ENCODE measurements at places on chromosomes 2 and 18. TPM values are rescaled to one million over a fixed set of nuclear protein-coding genes. Genes with fewer than 3 reads are reported as not detected.

DNA sequence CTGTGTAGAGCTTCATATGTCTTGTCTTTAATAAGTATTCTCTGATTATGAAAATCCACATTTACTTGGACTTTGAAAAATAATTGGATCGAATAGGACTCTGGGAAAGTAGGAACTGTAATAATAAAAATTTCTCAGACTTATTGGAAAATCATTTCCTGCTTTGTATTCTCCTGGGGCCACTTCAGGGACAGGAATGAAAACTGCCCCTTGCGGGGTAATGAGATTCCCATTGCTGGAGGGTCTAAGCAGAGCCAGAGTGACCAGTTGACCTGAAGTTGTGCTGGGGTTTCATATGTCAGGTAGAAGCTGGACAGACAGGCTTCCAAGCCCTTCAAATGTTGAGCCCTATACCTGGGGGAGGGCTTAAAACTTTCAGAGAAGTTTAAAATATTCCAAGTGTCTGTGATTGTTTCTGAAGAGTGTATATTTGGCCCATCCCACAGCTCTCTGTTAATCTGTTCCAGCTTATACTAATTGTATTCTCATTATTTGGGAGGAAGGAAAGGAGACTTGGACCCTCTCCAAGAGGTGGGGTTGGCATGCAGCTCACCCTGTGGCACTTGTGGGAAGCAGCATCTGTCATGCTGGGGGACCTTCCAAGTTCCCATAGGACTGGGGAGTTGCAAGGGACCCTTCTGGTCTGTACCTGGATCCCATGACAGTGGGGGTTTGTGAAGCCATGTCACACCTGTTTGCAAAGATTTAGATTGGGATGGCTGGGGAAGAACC, 268.7 kb upstream of the ATP5MC3 start:
- DNase-seq: no peak
- no peaks in the 10 kb centered on the region for H3K27me3 ChIP-seq
- H3K4me1 ChIP-seq: no peaks in the 10 kb centered on the region
- no peak overlapping the region for H3K4me3 ChIP-seq
- H3K36me3 ChIP-seq: no peaks in the 10 kb centered on the region
- H3K27ac ChIP-seq: no peak overlapping the region

DNA sequence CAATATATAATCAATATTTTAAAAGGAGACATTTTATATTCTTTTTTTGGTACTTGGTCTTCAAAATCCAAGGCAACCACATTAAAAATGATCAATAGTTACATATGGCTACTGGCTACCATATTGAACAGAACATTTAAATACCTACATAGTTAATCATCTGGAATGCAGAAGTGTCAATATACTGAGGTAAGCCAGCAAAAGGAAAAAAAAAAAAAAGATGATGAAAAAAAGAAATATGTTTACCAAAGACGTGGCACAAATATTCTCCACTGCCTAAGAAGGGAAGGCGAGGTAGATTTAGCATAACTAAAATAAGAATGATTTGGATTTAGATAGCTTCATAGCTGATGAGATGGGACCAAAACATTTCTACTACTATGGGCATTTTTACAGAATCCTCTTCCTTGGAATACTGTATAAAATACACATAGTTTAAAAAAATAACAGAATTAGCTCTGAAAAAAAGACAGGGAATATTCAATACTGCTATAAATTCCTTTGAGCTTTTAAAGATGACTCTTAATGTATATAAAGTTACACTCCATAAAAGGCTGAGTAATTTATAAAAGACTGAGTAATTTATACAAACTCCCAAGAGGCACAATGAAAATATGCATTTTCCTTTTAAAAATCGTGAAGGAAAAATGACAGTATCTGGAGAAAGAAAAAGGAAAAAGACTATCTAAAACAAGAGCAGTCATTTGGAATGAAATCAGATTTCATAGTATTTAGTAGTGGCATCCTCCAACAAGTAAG, 63.5 kb downstream of the CDH2 start:
- no peak overlapping the region for H3K27ac ChIP-seq
- H3K27me3 ChIP-seq: no peaks in the 10 kb centered on the region
- no peak for DNase-seq
- no peaks in the 10 kb centered on the region for H3K36me3 ChIP-seq
- no peaks in the 10 kb centered on the region for H3K4me1 ChIP-seq

DNA sequence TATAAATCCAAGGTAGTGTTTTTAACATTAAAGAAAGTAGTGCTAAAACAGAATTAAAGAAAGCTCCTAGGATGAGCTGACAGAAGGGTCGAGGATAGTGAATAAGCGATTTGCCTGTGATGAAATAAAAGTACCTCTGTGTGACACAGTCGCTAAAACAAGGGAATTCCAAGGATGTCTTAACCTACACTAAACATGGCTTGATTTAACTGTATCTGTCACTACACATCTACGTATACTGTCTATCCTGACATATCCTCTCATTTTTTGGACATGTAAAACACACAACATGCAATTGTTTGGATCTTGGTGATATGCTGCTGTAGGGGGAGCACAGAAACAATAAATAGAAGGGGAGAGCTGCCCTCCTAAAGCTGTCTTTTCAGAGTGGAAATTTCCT, 580.8 kb upstream of the SLC8A1 start:
- no peak overlapping the region for H3K27ac ChIP-seq
- no peak overlapping the region for H3K4me3 ChIP-seq
- no peaks in the 10 kb centered on the region for H3K36me3 ChIP-seq
- DNase-seq: no peak

RMDN2 gene
- total RNA-seq: 5.9 TPM

GRCh38 chr2:120530781-120531180, 184.8 kb downstream of the INHBB start:
- no peak overlapping the region for H3K4me3 ChIP-seq
- no peak overlapping the region for H3K27ac ChIP-seq
- no peaks in the 10 kb centered on the region for H3K36me3 ChIP-seq
- no peak for DNase-seq
- H3K27me3 ChIP-seq: no peaks in the 10 kb centered on the region
- H3K4me1 ChIP-seq: peaks cover 18% of the 10 kb centered on the region

GRCh38 chr18:12409469-12409868, 1.7 kb downstream of the PRELID3A start:
- DNase-seq: no peak
- no peaks in the 10 kb centered on the region for H3K27me3 ChIP-seq

- no peaks in the 10 kb centered on the region for H3K36me3 ChIP-seq
- H3K4me1 ChIP-seq: peaks cover 59% of the 10 kb centered on the region
- no peaks in the 10 kb centered on the region for H3K27me3 ChIP-seq
- H3K27ac ChIP-seq: peak overlapping the region; percentile 93
- peak overlapping the region; percentile 71 for H3K4me3 ChIP-seq
These were observed 2.7 kb upstream of the RNPEPL1 start for GRCh38 chr2:240565333-240566202.

DNA sequence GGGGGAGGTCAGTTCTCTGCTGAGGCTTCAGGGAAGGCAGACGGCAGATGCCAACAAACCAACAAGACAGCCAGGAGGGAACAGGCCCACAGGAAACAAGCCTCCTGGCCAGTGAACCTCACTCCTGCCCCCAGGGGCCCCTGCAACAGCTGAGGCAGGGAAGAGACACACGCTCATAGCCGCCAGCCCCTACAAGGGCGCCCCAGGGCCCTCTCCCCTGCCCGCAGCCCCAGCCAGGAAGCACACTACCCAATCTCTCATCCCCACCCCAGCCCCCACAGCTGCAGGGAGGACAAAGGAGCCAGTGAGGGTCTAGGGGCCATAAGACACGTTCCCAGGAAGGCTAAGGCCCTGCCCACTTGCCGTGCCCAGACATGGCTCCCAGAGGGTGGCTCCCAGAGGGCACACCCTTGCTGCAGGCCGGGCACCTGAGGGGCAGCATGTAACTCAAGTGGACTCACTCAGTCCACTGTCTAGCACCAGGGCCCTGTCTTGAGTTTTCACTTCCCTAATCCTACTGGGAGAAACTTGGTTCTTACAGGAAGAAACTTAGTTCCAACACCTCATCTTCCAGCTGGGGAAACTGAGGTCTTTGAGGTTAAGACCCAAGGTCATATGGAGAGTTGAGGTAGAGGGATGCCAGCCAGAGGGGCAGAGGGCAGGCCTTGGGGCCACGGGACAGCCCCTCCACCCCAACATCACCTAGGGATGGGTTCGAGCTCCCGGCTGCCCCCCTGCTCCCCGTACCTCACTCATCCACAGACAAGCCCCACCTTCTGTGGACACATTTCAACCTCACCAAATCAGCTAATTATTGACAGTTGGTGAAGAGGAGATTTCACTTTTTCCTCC, 37.3 kb downstream of the EMX1 start:
- no peak overlapping the region for H3K4me3 ChIP-seq
- no peak overlapping the region for H3K27ac ChIP-seq
- H3K4me1 ChIP-seq: no peaks in the 10 kb centered on the region
- no peaks in the 10 kb centered on the region for H3K27me3 ChIP-seq

DNA sequence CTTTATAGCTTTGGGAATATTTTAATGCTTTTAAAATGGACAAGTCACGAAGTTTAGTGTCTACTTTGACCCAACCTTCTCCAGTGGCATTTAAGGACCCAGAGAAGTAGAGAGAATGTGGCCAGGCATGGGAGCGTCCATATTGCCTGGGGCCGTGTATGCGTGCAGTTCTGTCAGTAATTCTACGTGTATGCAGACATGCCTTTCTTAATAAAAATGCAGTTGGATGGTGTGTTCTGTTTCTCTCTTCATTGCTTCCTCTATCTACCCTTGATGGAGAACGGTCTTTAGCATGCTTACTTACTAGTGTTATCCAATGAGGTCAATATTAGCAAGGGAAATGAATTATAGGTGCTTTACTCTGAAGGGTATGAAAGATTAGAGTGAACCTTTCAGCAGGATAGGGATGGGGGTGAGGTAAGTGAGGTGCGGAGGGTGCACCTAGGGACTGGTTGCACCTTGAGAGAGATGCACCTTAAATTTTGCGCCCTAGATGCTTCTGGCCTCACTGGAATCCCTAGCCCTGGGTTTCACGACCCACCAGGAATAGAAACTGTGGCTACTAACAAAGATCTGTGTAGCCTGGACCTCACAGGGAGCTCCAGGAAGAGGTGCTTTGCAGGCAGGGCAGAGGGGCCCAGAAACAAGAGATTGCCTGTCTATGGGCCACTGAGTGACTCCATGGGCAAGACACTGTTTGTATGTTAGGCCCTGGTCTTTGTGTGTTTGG, 194.3 kb downstream of the MYCN start:
- no peak overlapping the region for H3K4me3 ChIP-seq
- no peaks in the 10 kb centered on the region for H3K36me3 ChIP-seq
- H3K27me3 ChIP-seq: no peaks in the 10 kb centered on the region
- DNase-seq: peak; percentile 58
- H3K4me1 ChIP-seq: no peaks in the 10 kb centered on the region

DNA sequence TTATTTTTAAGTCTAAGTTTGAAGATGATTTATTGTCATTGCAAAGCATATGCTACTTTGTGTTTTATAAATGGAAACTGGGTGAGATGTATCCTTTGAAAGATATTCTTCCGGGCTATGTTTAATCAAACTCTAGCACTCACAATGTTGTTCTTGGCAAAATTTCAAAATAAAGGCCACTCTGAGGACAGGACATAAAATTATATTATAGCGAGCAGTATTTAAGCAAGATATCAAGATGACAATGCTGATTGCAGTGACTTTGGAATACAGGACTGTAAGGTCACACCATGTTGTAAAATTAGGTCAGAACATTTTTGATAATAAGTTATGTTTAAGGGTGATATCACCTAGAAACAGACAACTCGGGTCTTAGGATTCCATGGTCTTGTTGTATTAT, 14.2 kb downstream of the RPRM start:
- no peak overlapping the region for H3K4me3 ChIP-seq
- H3K27me3 ChIP-seq: no peaks in the 10 kb centered on the region
- H3K27ac ChIP-seq: no peak overlapping the region
- H3K4me1 ChIP-seq: no peaks in the 10 kb centered on the region
- H3K36me3 ChIP-seq: no peaks in the 10 kb centered on the region

DNA sequence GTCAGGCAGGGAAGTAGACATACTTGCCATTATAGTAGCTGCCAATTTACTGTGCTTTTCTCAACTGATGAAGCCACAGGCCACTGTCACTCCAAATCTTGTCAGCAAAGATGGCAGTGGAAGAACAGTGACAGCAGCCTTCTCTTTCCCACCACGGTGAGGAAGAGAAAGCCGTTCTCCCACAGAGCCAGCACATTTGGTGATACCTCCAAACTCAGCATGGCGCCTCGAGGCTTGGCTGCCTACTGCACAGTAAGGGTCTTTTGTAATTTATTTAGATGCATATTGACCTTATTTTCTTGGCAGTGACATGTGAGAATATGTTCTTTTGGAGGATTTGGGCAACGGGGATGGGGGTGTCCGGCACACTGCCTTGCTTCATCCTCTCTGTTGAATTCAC, 117.2 kb upstream of the CDH20 start:
- no peak for DNase-seq
- H3K27ac ChIP-seq: no peak overlapping the region
- H3K27me3 ChIP-seq: no peaks in the 10 kb centered on the region
- H3K36me3 ChIP-seq: no peaks in the 10 kb centered on the region
- no peaks in the 10 kb centered on the region for H3K4me1 ChIP-seq

GRCh38 chr2:216015722-216016464, 2.5 kb upstream of the MREG start:
- H3K27me3 ChIP-seq: no peaks in the 10 kb centered on the region
- no peak overlapping the region for H3K4me3 ChIP-seq
- no peak overlapping the region for H3K27ac ChIP-seq
- H3K36me3 ChIP-seq: no peaks in the 10 kb centered on the region

DNA sequence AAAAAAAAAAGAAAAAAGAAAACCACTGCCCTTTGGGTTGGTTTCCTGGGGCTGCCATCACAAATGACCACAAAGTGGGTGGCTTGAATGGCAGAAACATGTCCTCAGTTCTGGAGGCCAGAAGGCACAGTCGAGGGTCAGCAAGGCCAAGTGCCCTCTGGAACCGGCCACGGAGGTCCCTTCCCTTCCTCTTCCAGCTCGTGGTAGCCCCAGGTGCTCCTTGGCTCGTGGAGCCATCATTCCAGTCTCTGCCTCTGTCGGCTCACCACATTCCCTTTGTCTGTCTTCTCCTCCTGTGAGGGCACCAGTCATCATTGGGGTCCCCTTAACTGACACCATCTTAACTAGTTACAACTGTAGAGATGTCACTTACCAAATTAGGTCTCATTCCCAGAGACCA, 8.5 kb upstream of the NFATC1 start:
- H3K36me3 ChIP-seq: no peaks in the 10 kb centered on the region
- no peak overlapping the region for H3K27ac ChIP-seq
- DNase-seq: no peak
- no peak overlapping the region for H3K4me3 ChIP-seq

DNA sequence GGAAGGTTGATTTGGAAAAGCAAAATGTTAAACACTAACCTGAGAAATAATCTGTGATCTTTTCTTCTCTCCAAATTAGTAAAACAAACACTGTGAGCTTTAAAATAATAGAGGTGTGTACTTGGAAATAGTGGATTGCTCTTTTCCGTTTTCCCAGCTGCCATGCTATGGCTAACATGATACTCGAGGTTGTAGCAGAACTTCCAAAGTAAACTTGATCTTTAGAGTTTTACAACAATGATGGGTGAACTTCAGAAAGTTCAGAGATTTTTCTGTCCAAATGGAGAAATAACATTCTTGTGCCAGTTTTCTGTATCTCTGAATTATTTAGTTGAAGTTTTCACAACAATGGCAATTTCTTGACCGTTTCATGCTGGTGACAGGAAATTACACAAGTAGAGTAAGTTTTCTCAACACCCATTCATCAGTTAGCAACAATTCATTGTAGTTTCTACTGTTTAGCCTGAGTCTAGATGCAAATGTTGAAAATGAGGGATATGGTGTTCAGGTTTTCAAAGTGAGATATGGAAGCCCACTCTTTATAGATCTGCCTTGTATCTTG, 135.3 kb upstream of the CTAGE1 start:
- H3K27me3 ChIP-seq: no peaks in the 10 kb centered on the region
- no peak overlapping the region for H3K4me3 ChIP-seq
- H3K36me3 ChIP-seq: no peaks in the 10 kb centered on the region

All from vagina (tissue), 2 donors.